Thoracic aorta (tissue), 2 donors: ENCODE measurements at places on chromosomes 12 and 14. TPM values are rescaled to one million over a fixed set of nuclear protein-coding genes. Genes with fewer than 3 reads are reported as not detected.
A peak's percentile ranks its signal among the peaks of the same experiment; 100 is the strongest.

- no peak overlapping the region for H3K27ac ChIP-seq
- no peaks in the 10 kb centered on the region for H3K27me3 ChIP-seq
- no peak overlapping the region for H3K4me3 ChIP-seq
- no peak for DNase-seq
- H3K36me3 ChIP-seq: no peaks in the 10 kb centered on the region
Measured at GRCh38 chr14:45716572-45716971, 463.6 kb upstream of the MIS18BP1 start.

DNA sequence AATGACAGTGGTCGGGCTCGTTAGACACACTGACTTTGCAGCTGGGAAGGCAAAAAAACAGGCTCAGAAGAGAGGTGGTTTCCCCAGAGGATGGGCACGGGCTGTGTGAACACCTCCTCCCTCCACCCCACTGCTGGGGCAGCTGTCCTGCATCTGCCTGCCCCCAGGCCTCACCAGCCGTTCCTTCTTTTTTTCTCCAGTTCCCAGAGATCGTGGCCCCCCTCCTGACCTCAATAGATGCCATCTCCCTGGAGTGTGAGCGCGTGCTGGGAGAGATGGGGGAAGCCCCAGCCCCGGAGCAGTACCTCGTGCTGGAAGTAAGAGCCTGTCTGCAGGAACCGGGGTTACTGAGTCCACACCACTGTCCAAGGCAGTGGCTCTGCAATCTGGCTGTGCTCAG lies 17.4 kb downstream of the MVK start:
- H3K36me3 ChIP-seq: peaks cover 20% of the 10 kb centered on the region
- no peaks in the 10 kb centered on the region for H3K27me3 ChIP-seq
- no peak overlapping the region for H3K27ac ChIP-seq
- no peak for DNase-seq
- H3K4me1 ChIP-seq: no peaks in the 10 kb centered on the region

RNASE2 gene
- total RNA-seq: 6.9 TPM

DNA sequence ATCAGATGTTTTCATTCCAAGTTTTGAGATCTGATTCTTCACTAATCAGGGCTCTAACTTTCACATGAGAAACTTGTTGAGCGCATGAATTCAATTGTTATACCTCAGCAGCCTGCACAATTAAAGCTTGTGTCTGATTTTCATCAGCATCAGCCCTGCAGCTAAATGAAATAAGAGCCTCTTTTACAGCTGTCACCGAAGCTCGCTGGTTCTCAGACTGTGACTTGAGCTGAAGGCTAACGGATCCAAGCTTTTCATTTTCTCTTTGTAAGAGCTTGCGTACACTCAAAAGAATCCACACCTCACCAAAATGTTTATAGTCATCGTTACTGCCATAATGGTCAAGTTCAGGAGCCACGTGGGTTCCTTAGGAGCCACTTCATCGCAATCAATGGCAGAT lies 65.5 kb upstream of the BEGAIN start:
- H3K4me1 ChIP-seq: no peaks in the 10 kb centered on the region
- no peak overlapping the region for H3K4me3 ChIP-seq

DNA sequence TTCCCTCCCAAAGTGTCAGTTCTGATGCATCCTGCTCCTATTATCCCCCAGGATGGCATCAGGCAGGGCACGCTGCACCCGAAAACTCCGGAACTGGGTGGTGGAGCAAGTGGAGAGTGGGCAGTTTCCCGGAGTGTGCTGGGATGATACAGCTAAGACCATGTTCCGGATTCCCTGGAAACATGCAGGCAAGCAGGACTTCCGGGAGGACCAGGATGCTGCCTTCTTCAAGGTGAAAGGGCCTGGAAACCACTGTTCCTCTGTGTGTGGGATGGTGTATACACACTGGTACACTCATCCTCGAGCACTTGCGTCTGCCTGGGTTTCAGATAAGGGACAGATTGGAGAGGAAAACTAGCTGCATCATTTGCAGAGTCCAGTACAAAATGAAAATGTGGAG lies 1.0 kb downstream of the IRF9 start:
- peak overlapping the region; percentile 90 for H3K4me3 ChIP-seq
- DNase-seq: no peak
- H3K27ac ChIP-seq: peak overlapping the region; percentile 87
- H3K4me1 ChIP-seq: peaks cover 38% of the 10 kb centered on the region
- peaks cover 63% of the 10 kb centered on the region for H3K36me3 ChIP-seq

DNA sequence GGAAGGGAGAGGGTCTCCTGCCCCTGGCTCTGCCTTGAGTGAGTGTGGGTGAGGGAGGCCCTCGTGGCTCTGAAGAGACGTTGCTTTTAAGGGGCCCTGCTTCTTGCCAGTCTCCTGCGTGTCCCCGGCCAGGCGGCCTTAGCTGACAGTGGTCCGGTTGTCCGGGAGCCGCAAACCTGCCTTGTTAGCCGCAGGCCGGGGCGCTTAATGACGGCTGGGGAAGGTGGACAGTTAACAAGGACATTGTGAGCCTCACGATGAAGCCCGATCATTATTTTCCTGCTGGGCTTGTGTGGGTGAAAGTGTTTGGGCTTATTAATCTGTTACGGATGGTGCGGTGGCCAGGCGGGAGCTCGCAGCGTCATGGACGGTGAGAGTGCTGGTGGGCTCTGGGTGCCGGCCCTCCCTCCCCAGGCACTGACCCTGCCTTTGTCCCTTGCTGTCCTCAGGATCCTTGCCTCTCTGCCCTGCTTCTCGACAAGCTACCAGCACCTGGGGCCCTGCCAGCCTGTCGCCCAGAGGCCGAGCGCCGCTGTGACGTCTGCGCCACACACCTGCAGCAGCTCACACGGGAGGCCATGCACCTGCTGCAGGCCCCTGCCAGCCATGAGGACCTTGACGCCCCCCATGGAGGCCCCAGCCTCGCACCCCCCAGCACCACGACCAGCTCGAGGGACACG lies 13.3 kb downstream of the KIF26A start:
- no peaks in the 10 kb centered on the region for H3K27me3 ChIP-seq
- no peak overlapping the region for H3K4me3 ChIP-seq
- no peak for DNase-seq
- no peaks in the 10 kb centered on the region for H3K4me1 ChIP-seq

DNA sequence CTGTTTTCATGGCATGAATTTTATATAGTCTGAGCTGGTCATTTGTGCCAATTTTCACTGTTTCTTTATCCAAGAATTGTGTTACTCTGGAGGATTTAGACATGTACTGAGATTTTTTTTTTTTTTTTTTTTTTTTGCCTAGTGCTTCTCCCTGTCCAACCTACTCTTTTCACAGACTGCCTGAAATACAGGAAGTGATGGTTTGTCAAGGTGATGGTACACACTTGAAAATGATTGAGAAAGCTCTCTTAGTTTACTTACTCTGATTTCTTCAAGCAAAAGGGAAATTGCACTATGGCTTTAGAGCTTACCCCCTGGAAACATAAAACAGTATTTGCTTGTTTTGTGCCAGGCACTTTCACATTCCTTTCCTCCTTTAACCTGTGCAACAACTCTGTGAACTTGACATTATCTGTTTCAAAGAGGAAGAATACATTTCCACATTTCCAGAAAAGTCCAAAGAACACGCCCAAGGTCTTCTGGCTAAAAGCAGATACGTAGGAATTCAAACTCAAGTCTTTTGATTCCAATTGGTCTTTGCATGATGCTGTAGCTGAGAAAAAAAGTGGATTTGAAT lies 181.1 kb downstream of the SLC15A5 start:
- no peaks in the 10 kb centered on the region for H3K4me1 ChIP-seq
- no peak overlapping the region for H3K27ac ChIP-seq
- no peak for DNase-seq
- H3K36me3 ChIP-seq: no peaks in the 10 kb centered on the region
- H3K4me3 ChIP-seq: no peak overlapping the region
- no peaks in the 10 kb centered on the region for H3K27me3 ChIP-seq

BDKRB1 gene
- not detected for total RNA-seq

- no peak overlapping the region for H3K4me3 ChIP-seq
- H3K36me3 ChIP-seq: no peaks in the 10 kb centered on the region
- no peak for DNase-seq
- H3K27me3 ChIP-seq: no peaks in the 10 kb centered on the region
- no peak overlapping the region for H3K27ac ChIP-seq
- no peaks in the 10 kb centered on the region for H3K4me1 ChIP-seq
Measured at GRCh38 chr12:41151793-41152192, 36.3 kb upstream of the PDZRN4 start.

GRCh38 chr14:53715193-53715721 lies 241.4 kb downstream of the BMP4 start:
- no peaks in the 10 kb centered on the region for H3K36me3 ChIP-seq
- H3K4me1 ChIP-seq: peaks cover 19% of the 10 kb centered on the region
- no peak for DNase-seq
- H3K27ac ChIP-seq: no peak overlapping the region

- no peak overlapping the region for H3K4me3 ChIP-seq
- peaks cover 38% of the 10 kb centered on the region for H3K36me3 ChIP-seq
- H3K27me3 ChIP-seq: no peaks in the 10 kb centered on the region
- no peak for DNase-seq
Measured at GRCh38 chr14:71076462-71077092, 169.3 kb downstream of the PCNX1 start.

- H3K27me3 ChIP-seq: no peaks in the 10 kb centered on the region
- H3K4me1 ChIP-seq: peaks cover 40% of the 10 kb centered on the region
- peak overlapping the region; percentile 64 for H3K4me3 ChIP-seq
- DNase-seq: no peak
Measured at GRCh38 chr12:55741931-55742680, 816 bp upstream of the GDF11 start.

GRCh38 chr14:99531251-99532096 lies 50.3 kb downstream of the CCNK start:
- H3K4me3 ChIP-seq: no peak overlapping the region
- H3K27me3 ChIP-seq: no peaks in the 10 kb centered on the region

- H3K27me3 ChIP-seq: no peaks in the 10 kb centered on the region
- H3K4me1 ChIP-seq: peaks cover 5% of the 10 kb centered on the region
- peaks cover 5% of the 10 kb centered on the region for H3K36me3 ChIP-seq
- no peak overlapping the region for H3K27ac ChIP-seq
Measured at GRCh38 chr12:95710386-95710785, 80.2 kb downstream of the NTN4 start.

GPATCH2L gene
- 124 TPM for total RNA-seq

SNW1 gene
- 40.9 TPM for total RNA-seq

DNA sequence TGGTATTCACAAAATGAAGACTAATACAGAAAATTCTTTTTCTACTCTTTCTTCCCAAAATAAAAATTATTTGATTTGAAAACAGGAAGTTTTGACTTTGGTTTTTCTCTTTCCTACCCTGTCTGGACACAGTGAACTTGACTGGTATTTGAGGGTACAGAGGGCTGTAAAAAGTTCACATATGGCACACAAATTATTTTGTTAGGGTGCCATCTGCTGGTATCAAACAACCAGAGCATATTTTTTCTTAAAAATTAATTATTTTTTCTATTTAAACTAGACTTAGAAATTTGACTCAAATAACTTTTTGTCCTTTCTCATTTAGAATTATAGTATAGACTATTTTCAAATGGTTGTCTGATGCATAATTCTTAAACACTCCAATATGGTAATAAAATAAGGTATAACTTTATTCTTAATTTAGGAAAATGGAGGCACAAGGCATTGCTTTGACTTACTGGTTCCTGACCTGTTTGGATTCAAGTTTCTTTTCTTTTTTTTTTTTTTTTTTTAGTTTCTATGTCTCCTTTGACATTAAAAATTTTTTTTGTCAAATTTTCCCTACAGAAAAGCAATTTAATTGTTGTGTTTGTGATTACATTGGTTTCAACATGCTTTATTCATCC lies 390.6 kb downstream of the PRKD1 start:
- H3K27me3 ChIP-seq: no peaks in the 10 kb centered on the region
- no peaks in the 10 kb centered on the region for H3K4me1 ChIP-seq
- H3K36me3 ChIP-seq: no peaks in the 10 kb centered on the region
